H7 (cell line): ENCODE measurements at places on chromosomes 4 and X.

- no peak for DNase-seq
Observed at GRCh38 chr4:32102896-32103295, 1382.7 kb downstream of the PCDH7 start.

DNA sequence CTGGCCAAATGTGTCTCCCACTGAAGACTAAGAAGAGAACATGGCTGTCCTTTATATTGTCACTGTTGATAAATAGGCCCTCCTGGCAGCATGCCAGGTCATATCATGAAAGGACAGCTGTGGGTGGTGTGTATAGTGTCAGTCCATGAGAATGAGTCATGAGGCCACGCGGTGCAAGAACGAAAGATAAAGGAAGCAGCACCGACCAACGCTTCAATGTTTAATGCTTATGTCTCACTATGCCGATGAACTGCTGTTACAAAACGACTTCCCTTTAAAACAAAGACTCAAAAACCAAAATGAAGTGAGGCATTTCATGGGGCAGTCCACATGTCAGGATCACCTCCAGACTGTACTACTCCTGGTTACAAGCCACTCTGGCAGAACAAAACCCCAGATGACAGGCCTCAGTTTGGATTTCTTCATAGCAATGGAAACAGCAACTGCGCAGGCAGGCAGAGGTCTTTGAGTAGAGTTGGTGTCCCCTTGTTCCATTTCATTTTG is 5.2 kb upstream of the TCEANC start:
- DNase-seq: no peak

GRCh38 chrX:14027036-14027435 is 2.7 kb downstream of the GEMIN8 start:
- DNase-seq: no peak

DNA sequence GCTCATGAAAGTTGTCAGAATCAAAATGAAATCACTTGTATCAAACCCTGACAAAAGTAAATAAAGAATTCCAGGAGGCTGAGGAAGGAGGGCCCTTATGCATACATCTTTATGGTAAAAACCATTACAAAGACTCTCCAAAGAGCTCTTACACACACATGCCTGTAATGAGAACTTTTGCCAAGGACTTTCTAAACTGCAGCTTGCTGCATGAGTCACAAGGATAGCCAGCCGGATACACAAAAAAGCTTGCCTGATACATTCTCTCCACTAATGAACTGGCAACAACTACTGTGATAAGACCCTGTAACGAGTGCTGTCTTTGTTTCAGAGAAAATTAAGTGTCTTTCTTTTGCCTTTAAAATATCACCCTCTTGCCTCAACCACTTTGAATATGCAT is 618.1 kb downstream of the PPP4R3C start:
- DNase-seq: no peak

DNA sequence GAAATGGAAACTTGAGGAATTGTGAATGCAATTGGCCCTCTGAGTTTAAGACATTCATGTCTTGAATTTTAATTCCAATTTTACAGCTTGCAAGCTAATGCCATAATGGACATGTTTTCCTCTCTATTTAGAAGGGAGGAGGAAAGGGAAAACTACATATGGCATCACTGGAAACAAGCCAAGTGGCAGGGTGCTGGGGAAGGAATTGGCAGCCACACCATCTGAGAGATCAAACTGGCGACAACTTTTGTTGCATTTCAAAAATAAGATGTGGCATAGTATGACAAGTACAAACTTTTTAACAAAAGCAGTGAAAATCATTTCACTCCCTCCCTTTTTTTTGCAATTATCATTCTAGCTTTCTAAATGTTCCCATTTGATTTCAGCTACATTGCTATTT is 615.6 kb downstream of the CENPC start:
- no peak for DNase-seq

DNA sequence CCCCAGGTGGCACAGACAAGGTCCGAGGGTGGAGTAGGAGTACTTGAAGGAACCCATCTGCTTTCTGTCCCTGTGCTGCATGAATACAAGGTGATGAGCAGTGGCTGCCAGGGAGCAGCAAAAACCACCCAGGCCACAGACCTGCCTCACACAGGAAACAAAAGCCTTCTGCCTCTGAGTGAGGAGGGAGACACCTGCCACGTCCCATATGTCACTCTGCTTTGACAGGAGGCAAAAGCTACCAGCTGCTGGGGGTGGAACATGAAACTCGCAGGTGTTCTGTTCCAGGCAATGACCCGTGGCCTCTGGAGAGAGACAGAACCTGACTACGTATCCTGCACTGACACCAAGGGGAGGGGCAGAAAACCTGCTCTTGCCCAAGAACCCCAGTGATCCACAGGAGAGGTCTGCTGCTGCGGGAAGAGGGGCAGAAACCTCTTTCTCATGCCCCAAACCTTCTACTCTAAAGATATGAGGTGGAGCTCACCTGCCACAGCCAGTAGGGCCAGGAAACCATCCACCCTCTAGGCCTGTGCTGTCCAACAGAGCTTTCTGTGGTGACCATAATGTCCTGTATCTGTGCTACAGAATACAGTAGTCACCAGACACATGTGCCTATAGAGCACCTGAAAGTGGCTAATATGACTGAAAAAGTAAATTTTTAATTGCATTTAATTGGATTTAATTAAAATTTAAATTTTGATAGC is 172.9 kb downstream of the PRDM5 start:
- DNase-seq: no peak

GRCh38 chr4:116070283-116070682 is 956.9 kb upstream of the NDST4 start:
- no peak for DNase-seq

- DNase-seq: no peak
Observed at GRCh38 chr4:124833831-124834505, 121.4 kb upstream of the ANKRD50 start.
